ENCODE measurements at places on chromosomes 5 and 9.

DNA sequence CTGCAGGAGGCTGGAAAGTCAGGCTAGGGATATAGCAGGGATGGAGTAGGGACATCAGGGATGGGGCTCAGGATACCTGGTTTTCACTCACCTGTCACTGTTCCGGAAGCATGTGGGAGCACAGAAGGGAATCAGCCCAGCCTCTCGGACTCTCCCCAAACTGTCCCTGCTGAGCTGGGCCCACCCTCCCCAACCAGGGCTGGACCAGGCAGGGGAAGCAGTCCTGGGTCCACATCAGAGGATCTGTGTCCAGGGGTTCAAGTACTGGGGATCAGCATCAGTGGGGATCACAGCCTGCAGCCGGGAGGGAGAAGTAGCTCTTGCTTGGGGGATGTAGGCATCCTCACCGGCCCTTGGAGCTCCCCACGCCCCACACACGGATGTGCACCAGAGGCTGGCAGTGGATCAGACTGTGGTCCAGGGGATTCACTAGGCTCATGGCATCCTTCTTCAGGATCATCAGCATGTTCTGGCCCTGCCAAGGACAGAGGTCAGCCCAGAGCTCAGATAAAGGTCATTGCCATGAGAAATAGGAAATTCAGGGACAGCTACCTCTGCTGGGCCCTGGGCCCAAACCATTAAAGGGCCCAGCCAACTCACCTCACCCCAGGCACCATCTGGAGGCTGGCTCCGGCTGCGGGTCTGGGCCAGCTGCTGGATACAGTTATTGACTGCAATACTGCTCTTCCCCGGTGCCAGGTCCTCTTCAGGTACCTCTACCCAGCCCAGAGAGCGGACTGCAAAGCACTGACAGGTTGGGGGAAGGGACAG is 2.5 kb downstream of the APBB3 start:
- DNase-seq, result no peak

- DNase-seq, result no peak
These were observed 21.8 kb downstream of the STK10 start for GRCh38 chr5:172166030-172166826.

DNA sequence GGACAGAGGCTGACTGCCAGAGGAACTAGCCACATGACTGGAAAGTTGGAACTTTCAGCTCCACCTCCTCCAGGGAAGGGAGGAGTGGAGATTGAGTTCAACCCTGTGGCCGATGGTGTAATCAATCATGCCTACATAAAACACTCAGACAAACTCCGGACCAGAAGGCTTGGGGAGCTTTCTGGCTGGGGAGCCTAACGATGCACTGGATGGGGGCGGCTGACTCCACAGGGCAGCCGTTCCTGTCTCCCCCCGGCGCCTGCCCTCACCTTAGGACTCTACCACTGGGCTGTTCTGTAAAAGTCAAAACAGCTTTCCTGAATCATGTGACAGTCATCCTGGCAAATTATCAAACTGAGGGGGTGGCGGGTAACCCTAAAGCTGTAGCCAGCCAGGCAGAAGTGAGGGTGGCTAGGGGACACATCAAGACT is 58.0 kb downstream of the GOLM1 start:
- DNase-seq, result no peak

- no peak for DNase-seq
These were observed 14.1 kb downstream of the POLR3G start for GRCh38 chr5:90488791-90489190.

DNA sequence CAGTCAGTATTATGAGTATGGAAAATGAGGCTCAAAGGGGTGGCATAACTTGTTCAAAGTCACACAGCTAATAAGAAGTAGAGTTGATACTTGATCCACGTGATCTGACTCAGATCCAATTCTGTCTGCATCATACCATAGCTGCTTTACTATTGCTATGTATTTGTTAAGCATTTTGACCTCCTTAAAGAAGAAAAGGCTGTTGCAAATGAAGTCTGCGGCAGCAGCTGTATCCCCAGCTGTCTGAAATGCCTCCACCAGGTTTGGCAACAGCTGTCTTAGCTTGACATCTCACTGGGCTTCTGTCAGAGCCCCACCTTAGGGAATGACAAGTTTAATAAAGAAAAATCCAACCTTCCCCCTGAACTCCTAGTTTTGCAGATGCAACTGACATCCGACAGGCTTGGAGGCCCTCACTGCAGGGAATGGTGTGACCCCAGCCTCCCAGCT is 75.6 kb upstream of the SLC44A1 start:
- DNase-seq, result no peak

- no peak for DNase-seq
These were observed 96.5 kb upstream of the ADRA1B start for GRCh38 chr5:159819591-159820411.

GRCh38 chr5:72392326-72392733 is 72.2 kb downstream of the PTCD2 start:
- peak; percentile 5 for DNase-seq

DNA sequence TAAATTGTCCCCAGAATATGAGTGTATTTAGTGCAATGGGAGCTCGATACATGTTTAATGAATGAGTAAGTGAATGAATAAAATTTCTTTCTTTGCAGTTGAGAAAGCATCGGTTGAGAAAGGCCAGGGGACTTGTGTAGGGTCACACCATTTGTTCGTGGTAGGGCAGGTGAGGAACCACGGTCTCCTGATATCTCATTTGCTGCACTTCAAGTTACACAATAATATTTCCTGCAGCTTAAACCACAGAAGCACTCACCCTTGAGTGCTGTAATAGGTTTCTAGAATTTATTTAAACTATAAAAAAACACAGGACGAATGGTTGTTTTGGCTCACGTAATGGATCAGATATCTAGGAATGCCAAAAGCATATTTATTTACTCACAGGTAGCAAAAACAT is 429.8 kb downstream of the SPATA31D1 start:
- DNase-seq, result no peak

GRCh38 chr5:128844354-128844923 is 120.8 kb upstream of the SLC27A6 start:
- DNase-seq, result no peak

Measured in amniotic stem cell (primary cell).